ENCODE measurements at places on chromosomes 11 and 22.

GRCh38 chr22:32796865-32797573 is 4.5 kb upstream of the TIMP3 start:
- DNase-seq, result peak; percentile 38

DNA sequence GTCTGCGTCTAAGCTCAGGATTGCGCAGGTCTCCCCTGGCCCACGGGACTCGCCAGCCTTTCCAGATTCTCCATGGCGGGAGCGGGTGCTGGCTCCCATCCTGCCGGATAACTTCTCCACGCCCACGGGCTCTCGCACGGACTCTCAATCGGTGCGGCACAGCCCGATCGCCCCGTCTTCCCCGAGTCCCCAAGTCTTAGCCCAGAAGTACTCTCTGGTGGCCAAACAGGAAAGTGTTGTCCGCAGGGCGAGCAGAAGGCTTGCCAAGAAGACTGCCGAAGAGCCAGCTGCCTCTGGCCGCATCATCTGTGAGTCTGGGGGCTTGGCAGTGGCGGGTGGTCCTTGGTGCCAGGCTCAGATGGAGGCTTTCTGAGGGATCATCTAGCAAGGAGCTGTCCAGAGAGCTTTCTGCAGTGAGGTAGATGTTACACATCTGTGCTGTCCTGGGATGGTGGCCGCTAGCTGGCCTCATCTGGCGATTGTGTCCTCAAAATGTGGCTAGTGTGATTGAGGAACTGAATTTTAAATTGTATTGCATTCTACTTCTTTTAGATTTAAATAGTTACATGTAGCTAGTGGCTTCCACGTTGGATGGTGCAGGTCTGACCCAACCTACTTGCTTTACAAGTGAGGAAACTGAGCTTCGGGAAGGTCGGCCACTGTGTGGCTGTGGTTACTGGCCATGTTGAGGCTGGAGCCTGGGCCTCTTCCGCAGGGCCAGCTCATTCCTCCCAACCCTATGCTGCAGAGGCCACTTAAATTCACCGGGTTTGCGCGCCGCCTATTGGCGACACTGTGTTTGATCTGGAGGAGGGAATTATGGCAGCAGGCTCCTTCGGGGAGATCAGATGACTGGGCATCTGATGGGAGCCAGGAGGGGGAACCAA is 6.7 kb downstream of the INCENP start:
- no peak for DNase-seq

DNA sequence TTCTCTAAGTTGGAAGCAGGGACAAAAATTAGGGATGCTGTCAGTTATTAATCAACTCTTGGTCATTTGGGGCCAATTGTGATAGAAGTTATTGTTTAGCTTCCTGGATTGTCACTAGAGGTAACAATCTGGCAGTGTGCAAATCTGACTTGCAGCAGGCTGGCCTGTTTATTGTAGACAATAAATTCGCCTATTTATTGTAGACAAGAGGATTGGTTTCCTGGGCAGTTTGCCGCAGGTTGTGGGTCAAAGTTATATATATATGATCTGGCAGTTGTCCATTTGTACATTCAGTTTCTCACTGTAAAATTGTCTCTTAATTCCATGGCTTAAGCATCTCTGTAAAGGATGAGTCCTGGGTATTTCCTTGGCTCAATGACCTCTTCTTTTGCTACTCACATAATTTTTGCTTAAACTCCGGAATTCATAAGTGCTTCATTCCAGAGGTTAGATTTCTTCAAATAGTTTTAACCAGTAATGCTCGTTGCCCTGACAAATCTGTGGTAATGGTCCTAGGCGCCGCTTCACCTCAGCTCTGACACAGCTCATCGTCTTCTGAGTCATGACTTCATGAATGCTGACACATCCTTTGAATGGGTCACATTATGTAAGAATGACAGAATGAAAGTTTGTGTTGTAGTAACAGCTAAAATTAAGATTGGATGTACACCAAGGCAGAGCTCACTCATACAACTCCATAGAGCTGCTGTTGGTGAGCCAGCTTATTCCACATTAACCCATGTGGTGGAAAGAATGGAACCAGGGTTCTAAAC is 7.8 kb upstream of the MMP3 start:
- DNase-seq, result no peak

DNA sequence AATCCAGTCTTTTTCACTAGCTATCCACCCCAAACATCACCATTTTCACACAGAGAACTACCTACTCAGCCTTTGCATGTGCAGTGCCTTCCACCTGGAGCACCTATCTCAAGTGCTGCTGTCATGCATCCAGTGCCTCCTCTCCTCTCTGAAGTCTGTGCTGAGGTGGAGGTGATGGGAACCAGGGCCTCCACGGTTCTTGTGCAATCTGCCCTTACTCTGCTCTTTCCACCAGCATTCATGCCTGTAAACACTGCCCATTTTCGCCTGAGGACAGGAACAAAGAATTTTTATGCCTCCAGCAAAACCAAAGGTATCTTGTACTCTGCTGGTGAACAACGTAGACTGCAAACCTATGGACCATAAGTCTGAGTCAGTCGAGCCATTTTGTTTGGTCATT is 27.0 kb downstream of the PITPNB start:
- DNase-seq, result no peak

DNA sequence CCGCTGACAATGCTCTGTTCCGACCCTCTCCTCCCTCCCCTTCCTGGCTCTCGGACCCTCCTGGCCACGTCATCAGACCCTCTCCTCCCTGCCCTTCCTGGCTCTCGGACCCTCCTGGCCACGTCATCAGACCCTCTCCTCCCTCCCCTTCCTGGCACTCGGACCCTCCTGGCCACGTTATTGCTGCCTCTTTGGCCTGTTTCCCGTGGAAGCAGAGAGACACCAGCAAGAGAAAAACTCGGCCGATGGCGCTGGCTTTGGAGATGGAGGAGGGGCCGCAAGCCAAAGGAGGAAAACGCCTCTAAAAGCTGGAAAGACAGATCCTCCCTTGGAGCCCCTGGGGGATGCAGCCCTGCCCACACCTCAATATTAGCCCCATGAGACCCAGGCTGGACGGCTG is 463.3 kb downstream of the BRD1 start:
- DNase-seq, result no peak

- no peak for DNase-seq
Measured at GRCh38 chr11:2400762-2401435, 349 bp downstream of the TSSC4 start.

- no peak for DNase-seq
Measured at GRCh38 chr11:61734767-61735166, 17.7 kb upstream of the MYRF start.

DNA sequence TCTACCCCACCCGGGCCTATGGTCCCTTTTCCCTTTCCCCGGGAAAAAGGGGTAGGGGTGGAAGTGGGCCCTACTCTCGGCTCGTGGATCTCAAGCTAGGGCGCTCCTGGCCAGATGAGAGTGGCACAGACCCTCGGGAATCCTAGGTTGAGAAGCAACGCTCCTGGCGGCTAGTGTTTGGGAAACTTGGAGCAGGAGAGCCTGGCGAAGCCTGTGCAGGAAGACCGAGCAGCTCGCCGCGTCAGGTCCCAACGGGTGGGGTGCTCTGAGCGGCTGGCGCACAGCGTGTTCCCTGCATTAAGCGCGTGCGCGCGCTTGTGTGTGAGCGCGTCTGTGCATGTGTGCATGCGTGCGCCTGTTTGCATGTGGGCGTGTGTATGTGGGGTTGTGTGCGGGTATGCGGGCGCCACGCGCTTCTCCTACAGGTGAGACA is 7.1 kb upstream of the FLI1 start:
- peak; percentile 55 for DNase-seq

- DNase-seq, result no peak
Measured at GRCh38 chr11:32418836-32419235, 16.5 kb downstream of the WT1 start.

DNA sequence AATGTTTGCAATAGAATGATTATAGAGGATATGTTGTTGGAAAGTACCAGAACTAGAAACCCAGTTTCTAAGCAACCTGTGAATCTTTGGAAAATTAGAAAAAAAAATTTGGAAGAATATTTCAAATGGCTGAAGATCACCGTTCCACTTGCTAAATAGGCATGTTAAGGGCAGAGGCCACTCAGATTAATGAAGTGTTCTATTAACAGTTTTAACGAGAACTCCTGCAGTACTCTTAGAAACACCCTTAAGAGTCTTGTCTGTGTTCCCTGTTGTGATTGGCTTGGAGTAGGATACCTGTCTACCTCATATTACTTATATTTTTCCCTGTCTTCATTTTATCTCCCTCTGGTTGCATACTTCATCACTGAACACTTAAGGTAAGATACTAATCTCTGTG is 4.6 kb downstream of the C11orf54 start:
- no peak for DNase-seq

DNA sequence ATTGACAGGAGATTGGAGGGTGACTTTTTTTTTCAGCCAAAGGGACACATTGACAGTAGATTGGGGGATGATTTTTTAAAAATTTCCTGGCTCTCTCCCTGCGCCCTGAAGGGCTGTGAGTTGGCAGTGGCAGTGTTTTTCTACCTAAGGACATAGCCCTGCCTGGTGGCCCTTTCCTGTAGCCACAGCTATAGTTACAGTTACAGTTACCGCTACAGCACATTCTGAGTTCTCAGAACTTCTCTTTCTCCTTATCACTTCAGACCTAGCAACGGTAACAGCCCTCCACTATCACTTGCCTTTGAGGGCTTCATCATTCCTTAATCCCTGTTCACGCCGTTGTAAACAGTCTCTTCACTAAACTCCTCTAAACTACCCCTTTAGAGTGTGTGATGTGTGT is 684 bp downstream of the MRGPRX2 start:
- DNase-seq, result no peak

GRCh38 chr11:46718155-46719019 is 626 bp upstream of the F2 start:
- DNase-seq, result no peak
